ENCODE measurements at places on chromosomes 6 and 20.

DNA sequence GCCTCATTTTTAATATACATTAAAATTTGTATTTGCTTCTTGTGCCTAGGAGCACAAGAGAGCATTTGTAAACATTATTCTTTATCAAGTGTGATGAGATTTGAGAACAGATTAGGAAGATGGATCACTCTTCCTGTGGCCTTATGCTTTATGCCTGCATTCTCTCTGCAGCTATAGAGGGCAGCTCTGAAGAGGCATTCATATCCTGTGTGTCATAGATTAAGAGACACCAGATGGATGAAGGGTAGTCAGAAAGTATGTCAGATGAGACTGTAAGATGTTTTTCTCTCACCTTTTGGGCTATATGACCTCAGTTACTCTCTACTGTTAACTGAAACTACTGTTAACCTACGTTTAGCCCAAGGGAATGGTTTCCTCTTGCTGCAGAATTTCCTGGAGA is 61.4 kb downstream of the DNAH8 start:
- DNase-seq: no peak

GRCh38 chr6:157653521-157653920 is 169.5 kb upstream of the SNX9 start:
- no peak for DNase-seq

DNA sequence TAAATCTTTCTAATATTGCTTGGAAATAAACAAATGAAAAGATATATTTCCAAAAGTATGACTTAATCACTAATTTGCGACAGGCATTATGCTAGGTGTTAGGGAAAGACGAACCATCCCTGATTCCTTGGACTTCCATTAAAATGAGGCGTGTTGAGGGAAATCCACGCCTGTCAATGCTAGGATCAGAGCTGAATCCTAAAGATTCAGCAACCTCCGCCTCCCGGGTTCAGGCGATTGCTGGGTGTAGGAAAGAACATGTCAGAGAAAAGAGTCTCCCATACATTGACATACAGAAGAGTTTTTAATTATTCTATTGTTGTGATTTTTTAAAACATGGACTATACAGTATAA is 16.8 kb upstream of the PRSS16 start:
- DNase-seq: no peak

GRCh38 chr6:48289841-48290240 is 178.8 kb upstream of the PTCHD4 start:
- no peak for DNase-seq

GRCh38 chr20:15895560-15896084 is 677.6 kb downstream of the KIF16B start:
- no peak for DNase-seq

DNA sequence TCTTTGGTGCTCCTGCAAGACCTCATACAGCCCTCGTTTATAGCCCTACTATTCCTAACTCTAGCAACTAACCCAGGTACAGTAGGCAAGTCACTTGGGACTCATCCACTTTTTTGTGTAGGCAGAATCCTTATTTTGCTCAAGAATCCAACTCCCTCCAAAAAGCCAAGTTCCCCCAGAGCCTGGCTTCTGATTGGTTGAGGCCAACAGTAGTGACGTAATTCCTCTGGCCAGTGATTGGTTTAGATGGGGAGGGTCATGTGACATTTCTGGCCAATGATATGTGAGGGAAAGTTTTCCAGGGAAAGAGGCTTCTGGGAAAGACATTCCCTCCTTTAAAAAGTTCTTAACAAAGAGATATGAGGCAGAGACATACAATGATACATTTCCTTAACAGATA is 32.1 kb downstream of the KIAA1755 start:
- DNase-seq: no peak

DNA sequence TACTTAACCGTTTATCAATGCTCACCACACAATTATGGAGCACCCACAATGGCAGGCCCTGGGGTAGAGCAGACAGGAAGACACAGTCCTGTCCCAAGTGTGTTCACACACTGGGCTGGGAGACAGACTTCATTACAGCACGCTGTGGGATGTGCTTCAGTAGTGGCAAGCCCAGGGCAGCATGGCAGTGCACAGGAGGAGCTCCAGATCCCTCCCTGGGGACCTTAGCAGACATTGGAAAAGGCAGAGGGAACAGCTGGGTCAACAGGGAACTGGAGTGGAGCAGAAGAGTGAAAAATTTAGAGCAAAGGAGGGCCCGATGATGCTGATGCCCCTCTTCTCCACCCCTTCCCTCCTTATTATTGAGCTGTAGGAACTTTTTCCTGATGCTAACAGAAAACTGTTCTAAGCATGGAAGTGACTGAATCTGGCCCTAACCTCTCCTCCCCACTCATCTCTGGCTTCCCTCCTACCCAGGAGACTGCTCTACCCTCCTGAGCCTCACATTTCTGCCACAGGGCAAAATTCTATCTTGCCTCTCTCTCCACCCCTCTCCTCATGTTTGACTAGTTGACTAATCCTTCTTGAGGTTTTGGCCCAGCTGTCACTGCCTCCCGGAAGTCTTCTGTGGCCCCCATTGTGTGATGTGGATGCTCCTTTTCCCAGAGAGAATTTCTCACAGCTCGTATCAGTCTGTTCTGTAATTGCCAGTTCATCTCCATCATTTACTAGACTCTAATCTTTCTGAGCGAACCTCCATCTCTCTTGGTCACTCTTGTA is 41.3 kb upstream of the NOP56 start:
- DNase-seq: no peak

DNA sequence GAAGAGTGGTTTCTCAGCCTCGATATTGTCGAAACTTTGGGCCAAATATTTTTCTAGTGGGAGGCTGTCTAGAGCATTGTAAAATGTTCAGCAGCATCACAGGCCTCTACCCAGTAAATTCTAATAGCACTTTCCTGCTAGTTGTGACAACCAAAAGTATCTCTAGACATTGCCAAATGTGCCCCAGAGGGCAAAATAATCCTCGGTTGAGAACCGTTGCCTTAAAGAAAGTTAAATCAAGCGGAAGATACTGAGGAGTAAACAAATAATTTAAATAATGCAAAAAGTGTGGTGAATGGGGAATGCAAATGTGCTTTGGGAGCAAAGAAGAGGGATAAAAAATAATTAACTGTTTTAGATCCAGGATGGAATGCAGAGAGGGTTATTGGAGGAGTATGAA is 106.4 kb upstream of the ASCC3 start:
- no peak for DNase-seq

DNA sequence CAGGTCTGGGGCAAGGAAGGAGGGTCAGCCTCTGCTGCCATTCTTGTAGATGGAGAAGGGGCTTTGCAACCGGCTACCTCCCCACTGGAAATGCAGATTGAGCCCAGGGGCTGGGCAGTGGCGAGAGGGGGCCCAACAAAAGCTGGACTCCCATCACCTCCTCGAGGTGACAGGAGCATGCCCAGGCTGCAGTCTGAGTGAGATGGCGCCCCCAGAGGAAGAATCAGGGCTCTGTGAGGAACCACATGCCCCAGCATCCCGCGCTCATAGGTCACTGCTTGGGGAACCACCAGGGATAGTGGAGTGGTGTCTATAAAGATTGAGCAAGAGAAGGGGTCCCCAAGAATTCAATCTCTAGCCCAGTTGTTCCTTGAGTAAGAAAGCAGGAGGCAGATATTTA is 31.6 kb upstream of the NEDD9 start:
- no peak for DNase-seq

GRCh38 chr6:25641377-25641776 is 10.6 kb upstream of the SCGN start:
- DNase-seq: no peak

GRCh38 chr6:16153211-16153820 is 24.4 kb downstream of the MYLIP start:
- no peak for DNase-seq

GRCh38 chr6:52306972-52307870 is 22.7 kb upstream of the MCM3 start:
- DNase-seq: no peak

DNA sequence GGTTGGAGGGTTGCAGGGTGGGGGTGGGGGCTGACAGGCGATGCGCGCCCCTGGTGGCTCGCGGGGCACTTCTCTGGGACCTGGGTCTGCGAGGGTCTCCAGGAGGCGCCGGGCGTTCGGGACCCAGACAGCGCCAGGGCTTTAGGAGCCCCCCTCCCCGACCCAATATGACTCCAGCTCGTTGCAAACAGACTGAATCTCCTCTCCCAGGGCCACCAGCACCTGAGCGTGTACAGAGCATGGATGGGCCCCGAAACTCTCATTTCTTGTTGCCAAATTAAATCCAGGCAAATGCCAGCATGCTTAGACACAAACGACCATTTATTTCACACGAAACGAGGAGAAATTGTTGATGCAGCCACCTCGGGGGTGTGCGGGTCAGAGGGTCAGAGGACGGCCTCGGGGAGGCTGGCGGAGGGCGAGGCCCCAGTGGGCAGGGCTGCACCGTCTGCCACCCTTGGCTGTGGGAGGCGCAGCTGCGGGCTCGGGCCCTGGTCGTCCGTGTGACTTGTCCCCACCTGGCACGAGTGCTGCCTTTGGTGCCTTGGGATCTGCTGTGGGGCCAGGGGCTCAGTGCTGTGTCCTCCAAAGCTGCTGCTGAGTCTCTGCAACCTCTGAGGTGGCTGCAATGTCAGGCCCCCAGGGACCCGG is 20.9 kb upstream of the GATA5 start:
- DNase-seq: no peak

Data from hippocampal formation (tissue), 2 donors.